ENCODE measurements at places on chromosomes 1 and 21. TPM values are rescaled to one million over a fixed set of nuclear protein-coding genes. Genes with fewer than 3 reads are reported as not detected.

DNA sequence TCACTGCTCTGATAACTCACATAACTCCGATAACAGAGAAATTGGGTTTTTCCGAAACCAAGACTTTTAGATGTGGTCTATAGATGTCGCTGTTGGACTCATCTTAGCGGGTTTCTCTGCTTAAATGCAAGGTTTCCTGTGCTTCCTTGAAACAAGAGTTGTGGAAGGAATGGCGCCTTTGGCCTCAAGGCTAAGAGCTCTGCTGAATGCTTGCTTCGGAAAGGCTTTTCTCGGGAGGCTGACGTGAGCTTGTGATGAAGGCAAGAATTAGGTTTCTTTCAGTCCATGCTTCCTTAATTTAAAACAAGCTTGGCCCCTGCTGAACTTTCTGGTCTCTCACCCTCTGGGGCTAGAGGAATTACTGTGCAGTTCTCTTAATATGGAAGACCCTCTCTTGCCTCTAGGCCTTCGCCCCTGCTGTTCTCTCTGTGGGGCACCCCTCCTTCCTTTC, 113.5 kb downstream of the MAP3K21 start:
- DNase-seq = peak; percentile 77

GRCh38 chr1:159012495-159012894, 2.8 kb downstream of the IFI16 start:
- DNase-seq = peak; percentile 78

DNA sequence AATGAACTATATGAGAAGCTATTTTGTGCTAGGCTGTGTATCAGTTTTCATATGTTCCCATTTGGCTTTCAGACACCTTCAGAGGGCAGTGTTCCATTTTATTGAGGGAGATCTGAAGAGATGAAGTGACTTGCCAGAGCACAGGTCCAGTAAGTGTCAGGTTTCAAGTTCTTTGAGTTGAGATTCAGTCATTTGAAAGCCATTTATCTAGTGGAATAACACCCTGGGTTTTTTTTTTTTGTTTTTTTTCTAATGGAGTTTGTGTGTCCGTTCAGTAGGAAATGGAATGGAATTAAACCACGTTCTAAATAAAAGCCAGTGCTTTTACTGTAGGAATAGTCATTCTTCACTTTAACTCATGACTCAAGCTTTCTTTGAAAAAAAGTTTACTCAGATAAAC, 652.9 kb upstream of the USP24 start:
- DNase-seq = peak; percentile 4

GRCh38 chr1:182114627-182115023, 53.1 kb upstream of the ZNF648 start:
- DNase-seq = no peak

- no peak for DNase-seq
Observed at GRCh38 chr21:20641241-20641640, 357.0 kb upstream of the NCAM2 start.

- no peak for DNase-seq
Observed at GRCh38 chr1:43625063-43625780, 24.7 kb upstream of the KDM4A start.

DNA sequence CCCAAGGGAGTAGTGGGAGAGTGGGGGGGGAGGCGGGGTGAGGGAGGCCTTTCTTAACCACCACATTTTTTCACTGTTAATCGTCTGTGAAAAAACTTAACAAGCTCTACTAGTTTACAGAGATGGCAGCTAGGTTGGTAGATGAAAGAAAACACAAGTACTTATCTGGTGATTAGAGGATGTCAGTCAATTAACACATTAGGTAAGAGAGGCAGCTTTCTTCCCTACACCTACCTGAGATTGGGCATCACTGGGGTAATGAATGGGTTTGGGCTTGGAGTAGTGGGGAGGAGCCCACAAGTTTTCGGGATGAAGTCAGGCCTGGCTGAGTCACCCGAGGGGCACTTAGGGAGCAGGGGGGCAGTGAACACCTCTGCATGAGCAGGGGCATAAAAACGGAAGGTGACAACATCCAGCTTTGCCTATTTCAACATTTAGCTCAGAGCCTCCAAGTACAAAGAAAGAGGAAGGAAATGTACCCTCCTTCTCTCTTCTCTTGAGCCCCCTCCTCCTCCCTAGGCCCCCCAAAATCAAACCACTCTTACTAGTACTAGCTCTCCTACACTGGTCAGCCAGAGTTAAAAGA, 2.5 kb downstream of the LBR start:
- no peak for DNase-seq

DNA sequence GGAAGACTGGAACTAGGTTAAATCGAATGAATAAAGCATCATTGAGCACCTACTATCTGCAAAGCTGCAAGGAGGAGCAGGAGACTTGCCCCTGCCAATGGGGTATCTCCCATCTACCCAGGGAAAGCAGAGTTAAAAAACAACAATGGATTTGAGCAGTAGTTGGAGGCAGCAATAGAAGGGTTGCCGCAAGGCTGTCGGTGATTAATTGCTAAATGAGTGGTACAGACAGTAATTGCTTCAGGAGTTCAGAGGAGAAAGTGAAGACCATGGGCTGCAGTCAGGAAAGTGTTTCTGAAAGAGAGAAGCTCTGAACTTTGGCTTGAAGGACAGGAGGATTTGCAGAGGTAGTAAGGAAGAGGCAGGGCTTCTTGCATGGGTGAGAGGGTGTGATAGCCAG, 152.9 kb downstream of the ACTL8 start:
- no peak for DNase-seq

- no peak for DNase-seq
Observed at GRCh38 chr21:39504230-39504629, 52.5 kb downstream of the SH3BGR start.

DNA sequence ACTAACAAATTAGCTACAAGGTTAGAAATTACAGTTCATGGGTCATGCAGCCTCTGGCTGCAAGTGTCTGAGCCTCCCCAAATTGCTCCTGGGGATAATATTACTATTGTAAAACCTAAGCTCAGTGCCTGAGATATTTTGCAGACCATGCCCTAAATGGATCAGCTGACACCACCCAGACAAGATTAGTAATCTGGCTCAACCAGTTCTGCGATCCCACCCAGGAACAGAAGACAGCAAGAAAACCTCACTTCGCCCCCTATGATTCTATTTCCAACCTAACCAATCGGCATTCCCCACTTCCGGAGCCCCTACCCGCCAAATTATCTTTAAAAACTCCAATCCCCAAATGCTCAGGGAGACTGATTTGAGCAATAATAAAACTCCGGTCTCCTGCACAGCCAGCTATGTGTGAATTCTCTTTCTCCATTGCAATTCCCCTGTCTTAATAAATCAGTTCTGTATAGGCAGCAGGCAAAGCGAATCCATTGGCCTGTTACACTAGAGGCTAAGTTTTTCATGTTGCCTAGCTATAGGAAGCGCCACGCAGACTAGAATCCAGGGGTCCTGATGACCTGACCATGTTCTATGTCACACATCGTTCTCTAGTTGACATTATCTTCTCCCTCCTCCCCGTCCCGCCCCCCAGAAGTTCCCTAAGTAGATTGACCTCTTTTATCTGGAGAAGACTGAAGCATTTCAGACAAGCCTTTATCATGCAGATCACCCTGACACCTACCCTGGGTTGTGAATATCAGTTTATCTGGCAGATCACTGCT, 22.4 kb upstream of the ZFYVE9 start:
- no peak for DNase-seq

- no peak for DNase-seq
Observed at GRCh38 chr1:33443705-33444180, 12.8 kb upstream of the PHC2 start.

DNA sequence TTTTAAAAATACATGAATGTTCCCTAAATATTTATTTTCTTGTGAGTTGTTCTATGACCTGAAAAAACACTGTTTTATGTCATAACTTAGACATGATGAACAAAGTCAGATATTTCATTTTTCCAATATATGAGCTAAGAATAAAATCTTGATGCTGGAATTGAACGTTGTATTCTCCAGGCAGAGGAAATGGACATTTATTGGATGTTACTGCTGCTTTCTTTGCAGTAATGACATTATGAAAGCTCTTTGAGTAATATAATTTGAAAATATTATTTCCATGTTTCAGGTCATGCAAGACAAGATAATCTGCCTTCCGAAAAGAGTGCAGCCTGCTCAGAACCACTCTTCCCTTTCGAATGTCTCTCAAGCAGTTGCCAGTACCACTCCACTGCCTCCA, 79.5 kb downstream of the LRRC8C start:
- no peak for DNase-seq

GRCh38 chr1:36919491-36920145, 114.7 kb downstream of the GRIK3 start:
- no peak for DNase-seq

The BRWD1 gene
- total RNA-seq = 25.8 TPM

The PRR9 gene
- total RNA-seq = not detected

The LEFTY2 gene
- not detected for total RNA-seq

The TSACC gene
- 3.0 TPM for total RNA-seq

The LRRC8B gene
- total RNA-seq = 3.9 TPM

The LMX1A gene
- total RNA-seq = not detected

The STMN1 gene
- 99.5 TPM for total RNA-seq

The PDE9A gene
- total RNA-seq = 2.9 TPM

The CFAP74 gene
- not detected for total RNA-seq

The BRDT gene
- total RNA-seq = not detected

The FAM131C gene
- total RNA-seq = 0.26 TPM

The SPRR3 gene
- total RNA-seq = not detected

Data from SK-MEL-5 (cell line).